ENCODE measurements at places on chromosomes 7 and 10.

DNA sequence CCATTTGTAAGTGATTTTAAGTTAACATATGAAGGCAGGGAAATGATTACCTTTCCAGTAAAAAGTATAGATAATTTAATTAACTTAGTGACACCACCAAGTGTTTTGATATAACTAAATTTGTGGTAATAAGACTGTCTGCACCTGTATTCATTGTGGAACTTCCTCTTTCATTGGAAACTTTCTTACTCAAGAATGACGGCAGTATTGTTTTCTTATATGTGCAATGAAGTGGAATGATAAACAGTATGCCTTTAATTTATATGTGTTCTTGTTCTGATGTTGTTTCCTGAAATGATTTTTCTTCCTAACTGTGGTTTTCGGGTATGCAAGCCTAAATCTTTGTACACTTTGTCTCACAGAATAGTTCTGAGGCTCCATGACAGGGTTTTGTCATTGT lies 46.4 kb downstream of the CASD1 start:
- no peak for DNase-seq

- DNase-seq: no peak
Observed at GRCh38 chr7:21767300-21767900, 178.3 kb downstream of the CDCA7L start.

DNA sequence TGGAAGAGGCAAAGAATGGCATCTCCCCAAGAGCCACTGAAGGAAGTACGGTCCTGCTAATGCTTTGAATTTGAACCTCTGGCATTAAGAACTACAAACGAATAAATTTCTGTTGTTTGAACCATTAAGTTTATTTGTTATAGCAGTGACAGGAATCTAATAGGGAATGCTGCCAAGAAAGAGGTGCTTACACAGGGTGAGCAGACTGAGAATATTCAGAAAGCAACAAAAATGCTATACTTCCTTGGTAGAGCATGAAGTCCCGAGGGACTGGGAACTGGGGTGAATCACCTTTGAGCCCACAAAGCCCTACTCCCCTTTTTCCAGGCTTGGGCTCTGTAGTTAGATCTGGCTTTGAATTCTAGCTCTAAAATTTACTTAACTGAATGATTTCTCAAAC lies 45.0 kb downstream of the PANK1 start:
- DNase-seq: no peak

DNA sequence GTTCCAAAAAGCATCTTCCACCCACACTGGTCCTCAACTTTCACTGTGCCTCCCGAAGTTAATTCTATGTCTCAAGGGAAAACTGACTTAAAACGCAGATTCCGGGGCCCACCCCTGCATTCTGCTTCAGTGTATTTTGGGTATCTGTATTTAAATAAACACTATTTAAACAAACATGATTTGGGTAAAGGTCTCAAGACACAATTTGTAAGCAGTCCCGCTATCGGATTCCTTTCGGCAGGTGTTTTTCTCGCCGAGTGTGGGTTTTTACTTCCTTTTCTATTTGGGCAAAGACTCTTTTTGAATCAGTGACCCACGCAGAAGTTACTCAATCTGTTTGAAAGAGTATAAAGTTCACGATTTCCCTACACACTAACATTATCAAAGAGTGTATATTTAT lies 1.2 kb downstream of the PDIA4 start:
- DNase-seq: no peak

GRCh38 chr7:131642429-131642828 lies 86.0 kb upstream of the PODXL start:
- DNase-seq: no peak

- no peak for DNase-seq
Observed at GRCh38 chr7:137245186-137245585, 98.3 kb downstream of the PTN start.

- no peak for DNase-seq
Observed at GRCh38 chr7:135879233-135879632, 97.9 kb downstream of the MTPN start.

DNA sequence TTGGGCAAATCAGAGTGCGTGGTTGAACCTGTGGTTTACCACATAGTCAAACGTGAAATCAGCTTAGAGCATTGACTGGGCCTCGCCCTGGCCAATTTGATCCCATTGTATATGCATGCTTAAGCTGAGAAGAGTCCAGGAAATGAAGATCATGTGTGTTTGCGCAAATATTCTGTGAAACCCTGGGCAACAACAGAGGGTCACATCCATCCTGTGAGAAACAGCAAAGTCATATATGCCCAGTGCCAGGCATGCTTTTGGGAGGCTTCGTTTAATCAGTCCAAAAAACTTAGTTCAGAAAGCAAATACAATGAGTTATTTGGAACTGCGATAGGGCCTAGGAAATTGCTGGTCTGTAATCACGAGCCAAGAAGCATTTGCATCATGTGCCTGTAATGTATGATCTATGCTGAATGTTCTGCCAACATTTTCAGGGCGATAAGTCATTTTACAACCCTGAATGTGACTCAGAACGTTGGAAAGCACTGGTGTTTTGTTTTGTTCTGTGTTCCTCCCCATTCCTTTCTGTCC lies 412.1 kb upstream of the CELF2 start:
- no peak for DNase-seq

- no peak for DNase-seq
Observed at GRCh38 chr7:44768628-44769371, 20.2 kb downstream of the ZMIZ2 start.

DNA sequence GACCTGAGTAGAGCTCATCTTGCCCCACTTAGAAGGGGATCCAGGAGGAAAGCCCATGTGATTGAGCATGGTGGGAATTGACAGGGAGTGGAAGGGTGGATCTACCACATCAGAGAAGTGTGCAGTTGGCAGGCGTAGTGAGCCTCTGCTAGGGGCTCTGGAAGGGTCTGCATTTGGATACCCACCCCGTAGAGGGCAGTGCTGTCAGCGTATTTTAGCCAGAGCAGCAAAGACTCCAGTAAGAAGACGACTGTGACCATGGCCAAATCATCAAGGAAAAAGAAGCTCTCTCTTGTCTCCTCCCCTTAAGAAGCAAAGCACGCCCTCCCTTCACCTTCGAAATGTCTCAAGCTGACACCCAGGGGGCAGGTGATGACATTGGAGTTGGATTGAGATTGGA lies 68.8 kb upstream of the INHBA start:
- no peak for DNase-seq

- DNase-seq: no peak
Observed at GRCh38 chr10:3151889-3152565, 20.6 kb downstream of the PITRM1 start.

DNA sequence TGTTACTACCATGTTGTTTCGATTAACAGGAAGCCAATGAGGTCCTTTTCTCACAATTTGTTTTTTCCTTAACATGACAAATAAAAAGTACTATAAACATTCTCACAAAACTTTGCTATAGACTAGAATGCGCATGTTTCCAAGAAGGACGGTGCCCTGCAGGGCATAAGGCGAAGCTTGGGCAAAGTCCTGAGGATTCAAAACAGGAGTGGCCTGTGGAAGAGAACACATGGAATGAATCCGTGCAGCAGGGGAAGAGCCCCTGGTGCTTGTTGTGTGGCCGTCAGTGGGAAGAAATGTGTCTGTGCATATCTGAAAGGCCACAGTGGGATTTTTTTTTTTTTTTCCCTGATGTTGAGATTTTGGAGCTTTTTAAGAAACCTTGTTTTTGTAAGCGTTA lies 67.6 kb downstream of the ITGA8 start:
- DNase-seq: no peak

GRCh38 chr7:50415844-50416364 lies 34.2 kb downstream of the FIGNL1 start:
- no peak for DNase-seq

GRCh38 chr7:73341877-73342276 lies 13.9 kb downstream of the FKBP6 start:
- DNase-seq: no peak

DNA sequence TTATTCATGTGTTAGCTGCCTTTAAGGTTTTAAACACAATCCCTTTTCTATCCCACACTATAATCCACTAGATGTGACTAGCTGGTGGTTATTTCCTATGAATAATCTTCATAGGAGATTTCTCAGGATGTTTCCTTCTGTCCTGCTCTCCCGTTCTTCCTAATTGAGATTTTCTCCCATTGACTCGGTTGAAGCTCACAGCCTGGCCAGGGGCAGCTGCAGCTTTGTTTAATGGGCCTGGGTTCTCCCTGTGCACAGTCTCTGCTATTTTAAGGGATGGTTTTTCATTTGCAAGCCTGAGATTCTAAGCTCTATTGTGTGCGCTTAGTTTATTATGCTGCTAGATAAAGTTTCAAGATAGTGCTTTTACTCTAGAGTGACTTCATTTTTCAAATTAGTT lies 283.4 kb upstream of the AOAH start:
- no peak for DNase-seq
